Esophagus squamous epithelium (tissue), 5 donors: ENCODE measurements at places on chromosomes 2 and 18.

DNA sequence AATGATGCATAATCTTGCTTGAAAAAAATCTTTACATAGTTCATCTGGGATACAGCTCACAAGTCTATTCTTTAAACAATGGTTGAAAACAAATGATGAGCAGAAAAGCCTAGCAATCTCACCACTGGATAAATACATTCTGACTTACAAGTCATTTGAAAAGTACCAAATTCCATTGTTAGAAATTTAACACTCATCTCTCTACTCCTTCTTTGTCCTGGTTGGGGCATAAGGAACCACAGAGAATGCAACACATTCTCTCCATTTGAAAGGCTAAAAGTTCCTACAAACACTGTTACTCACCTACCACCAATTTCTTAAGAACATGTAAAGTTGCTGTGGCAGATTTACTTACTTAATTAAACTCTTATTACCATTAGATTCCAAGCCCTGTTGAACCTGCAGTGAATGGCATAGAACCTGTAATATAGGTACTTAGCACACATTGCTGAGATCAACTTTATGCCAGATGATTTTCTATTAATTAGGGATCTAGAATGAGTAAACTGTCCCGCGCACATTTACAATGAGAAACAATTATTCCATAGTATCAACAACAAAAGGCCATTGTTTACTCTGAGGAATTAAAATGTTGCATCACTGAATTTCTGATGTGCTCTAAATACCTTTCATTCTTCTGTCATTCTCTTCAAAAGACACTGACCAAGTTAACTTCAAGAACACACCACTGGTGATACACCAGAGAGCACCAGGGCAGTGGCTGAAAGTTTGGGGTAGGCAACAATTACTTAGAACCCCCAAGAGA is 69.6 kb downstream of the CABYR start:
- no peak for DNase-seq
- H3K36me3 ChIP-seq = no peaks in the 10 kb centered on the region
- H3K27me3 ChIP-seq = no peaks in the 10 kb centered on the region
- no peak overlapping the region for H3K4me3 ChIP-seq

GRCh38 chr2:130837175-130837810 is 579 bp downstream of the ARHGEF4 start:
- no peak for DNase-seq
- peak overlapping the region; percentile 84 for H3K27ac ChIP-seq
- H3K27me3 ChIP-seq = peaks cover 58% of the 10 kb centered on the region
- no peaks in the 10 kb centered on the region for H3K36me3 ChIP-seq
- H3K4me3 ChIP-seq = peak overlapping the region; percentile 66

- H3K4me1 ChIP-seq = no peaks in the 10 kb centered on the region
- no peaks in the 10 kb centered on the region for H3K36me3 ChIP-seq
- H3K4me3 ChIP-seq = no peak overlapping the region
- no peaks in the 10 kb centered on the region for H3K27me3 ChIP-seq
Measured at GRCh38 chr2:182406221-182406620, 20.6 kb downstream of the PDE1A start.

DNA sequence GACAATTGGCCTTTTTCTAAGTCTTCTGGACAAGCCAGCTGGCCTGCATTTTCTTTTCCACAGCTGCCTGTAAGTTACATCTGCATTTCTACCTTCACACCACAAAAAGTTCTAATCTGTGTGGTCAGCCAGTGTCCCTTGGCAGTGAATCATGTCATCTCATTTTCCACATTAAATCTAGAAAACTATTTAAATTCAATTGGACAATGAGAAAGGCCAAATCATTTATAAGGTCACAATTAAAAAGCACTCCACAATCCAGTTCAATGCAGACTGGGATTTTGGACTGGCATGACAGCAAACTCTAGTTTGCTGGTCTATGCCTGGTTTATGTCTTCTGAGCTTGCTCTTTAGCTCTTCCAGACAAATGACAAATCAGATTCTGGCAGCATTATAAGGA is 494.2 kb upstream of the SPHKAP start:
- H3K36me3 ChIP-seq = no peaks in the 10 kb centered on the region
- DNase-seq = no peak
- no peak overlapping the region for H3K27ac ChIP-seq

DNA sequence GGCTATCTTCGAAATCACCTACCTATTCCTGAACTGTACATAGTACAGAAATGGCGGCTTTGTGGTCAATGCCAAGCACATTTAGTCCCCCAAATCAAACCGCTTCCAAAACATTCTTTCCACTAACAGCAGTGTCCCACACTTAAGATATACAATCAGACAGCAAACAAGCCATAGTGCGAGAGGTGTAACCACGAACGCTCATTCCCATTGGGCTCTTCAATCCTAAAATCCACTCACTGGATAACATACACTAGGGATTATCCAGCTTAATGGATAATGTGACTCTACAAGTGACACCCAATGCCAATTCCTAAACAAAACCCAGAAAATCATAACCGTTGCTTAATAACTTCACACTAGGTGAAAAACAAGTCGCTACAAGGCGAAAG is 2.0 kb downstream of the XPO1 start:
- H3K27me3 ChIP-seq = no peaks in the 10 kb centered on the region
- H3K27ac ChIP-seq = peak overlapping the region; percentile 100
- no peak for DNase-seq
- H3K4me3 ChIP-seq = peak overlapping the region; percentile 86
- H3K36me3 ChIP-seq = peaks cover 16% of the 10 kb centered on the region

DNA sequence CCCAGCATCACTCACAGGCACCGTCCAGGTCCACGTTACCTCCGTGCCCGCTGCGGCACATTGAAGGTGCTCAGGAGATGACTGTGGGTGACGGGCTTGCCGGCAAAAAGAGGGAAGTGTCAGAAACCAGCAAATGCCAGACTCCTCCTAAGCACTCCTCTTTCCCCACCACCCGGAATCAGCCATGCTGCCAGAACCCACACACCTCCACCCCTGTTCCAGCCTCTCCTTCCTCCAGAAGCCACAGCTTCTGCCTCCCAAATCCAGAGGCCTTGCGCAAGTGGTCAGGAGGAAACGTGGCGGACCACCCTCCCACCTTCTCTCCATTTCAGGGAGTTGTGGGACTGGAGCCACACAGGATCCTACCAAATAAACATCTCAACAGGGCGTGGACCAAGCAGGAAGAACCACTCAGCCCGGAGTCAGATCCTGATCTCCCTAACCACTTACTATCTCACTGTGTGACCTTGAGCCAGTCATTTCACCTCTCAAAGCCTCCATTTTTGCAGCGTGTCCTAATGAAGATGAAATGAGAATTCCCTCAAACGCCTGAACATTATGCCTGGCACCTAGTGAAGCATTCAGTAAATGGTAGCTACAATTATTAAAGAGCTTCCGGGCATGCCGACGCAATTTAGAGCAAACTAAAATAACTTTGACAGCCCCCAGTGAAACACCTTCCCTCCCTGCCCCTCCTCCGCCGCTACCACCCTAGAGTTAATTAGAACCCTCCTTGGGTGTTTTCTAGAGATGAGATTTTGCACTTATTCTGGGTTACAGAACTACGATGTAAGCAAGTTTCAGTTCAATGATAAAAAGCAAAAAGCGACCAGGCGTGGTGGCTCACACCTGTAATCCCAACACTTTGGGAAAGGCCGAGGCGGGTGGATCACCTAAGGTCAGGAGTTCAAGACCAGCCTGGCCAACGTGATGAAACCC is 32.9 kb downstream of the SMAD7 start:
- no peak for DNase-seq
- no peaks in the 10 kb centered on the region for H3K27me3 ChIP-seq
- peaks cover 29% of the 10 kb centered on the region for H3K36me3 ChIP-seq
- H3K27ac ChIP-seq = no peak overlapping the region

DNA sequence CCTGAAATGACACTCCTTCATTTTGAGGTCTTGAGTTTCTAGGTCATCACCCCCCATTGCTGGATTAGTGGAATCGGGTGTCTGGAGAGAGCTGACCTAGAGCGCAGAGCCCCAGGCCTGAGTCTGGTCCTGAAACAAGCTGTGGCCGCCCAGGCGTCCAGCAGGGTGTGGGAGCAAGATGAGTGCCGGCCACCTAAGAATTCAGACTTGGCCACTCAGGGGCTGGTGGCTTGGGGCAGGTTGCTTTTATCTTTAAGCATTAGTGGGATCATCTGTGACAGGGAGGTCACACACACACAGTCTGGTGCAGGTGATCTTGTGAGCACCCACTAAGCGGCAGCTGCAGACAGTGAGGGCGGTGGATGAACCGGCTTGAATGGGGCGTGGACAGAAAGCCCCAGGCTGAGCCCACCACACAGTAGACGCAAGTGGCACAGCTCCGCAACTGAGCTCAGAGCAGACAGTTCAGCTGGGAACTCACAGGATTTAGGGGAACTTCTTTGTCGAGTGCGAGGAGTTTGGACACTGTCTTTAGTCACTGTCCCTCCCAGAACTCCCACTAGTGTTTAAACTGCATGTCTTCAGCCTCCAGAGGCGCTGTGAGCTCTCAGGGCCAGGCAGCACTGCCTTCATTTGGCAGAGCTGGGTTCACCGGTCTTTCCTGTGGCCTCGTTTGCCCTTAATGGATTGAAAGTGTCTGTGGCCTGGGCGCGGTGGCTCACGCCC is 21.5 kb downstream of the ITGB1BP1 start:
- DNase-seq = no peak
- H3K27me3 ChIP-seq = no peaks in the 10 kb centered on the region
- H3K36me3 ChIP-seq = no peaks in the 10 kb centered on the region
- no peak overlapping the region for H3K4me3 ChIP-seq

DNA sequence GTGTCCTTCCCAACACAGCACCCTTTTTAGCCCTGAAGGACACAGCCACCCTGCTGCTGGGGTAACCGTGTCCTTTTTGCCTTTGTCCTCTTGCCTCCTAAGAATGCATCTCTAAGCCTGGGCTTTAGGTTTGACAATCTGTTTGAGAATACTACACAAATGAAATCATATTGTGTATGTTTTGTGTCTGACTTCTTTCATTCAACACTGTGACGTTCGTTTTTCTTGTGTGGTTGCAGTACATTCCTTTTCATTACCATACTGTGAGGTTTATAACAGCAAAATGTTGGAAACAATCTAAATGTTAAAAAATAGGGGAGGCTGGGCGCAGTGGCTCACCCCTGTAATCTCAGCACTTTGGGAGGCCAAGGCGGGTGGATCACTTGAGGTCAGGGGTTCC is 11.2 kb downstream of the ASPRV1 start:
- no peaks in the 10 kb centered on the region for H3K27me3 ChIP-seq
- no peak overlapping the region for H3K27ac ChIP-seq
- no peak overlapping the region for H3K4me3 ChIP-seq
- H3K36me3 ChIP-seq = no peaks in the 10 kb centered on the region
- no peak for DNase-seq

- no peak overlapping the region for H3K27ac ChIP-seq
- H3K4me3 ChIP-seq = no peak overlapping the region
- no peaks in the 10 kb centered on the region for H3K36me3 ChIP-seq
Measured at GRCh38 chr18:44130376-44130942, 550.2 kb upstream of the SETBP1 start.

DNA sequence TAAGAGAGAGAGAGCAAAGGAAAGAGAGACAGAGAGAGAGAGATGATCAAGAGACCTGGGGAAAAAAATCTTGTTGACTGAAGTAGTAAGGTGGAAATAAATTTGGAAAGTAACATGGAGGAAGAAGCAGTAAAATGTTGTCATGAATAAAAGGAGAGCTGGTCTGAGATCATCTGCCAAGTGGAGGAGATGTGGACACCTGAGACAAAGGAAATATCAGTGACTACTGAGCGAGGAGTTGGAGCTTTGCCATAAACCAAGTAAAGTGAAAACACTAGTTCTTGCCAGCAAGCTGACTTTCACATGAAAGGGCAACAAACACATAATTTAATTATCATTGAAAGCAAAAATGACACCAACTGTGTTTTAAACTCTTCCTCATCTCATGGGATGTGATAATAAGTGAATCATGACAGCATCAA is 49.0 kb upstream of the DSG1 start:
- H3K4me3 ChIP-seq = no peak overlapping the region
- no peaks in the 10 kb centered on the region for H3K4me1 ChIP-seq
- H3K27ac ChIP-seq = peak overlapping the region; percentile 42
- H3K27me3 ChIP-seq = no peaks in the 10 kb centered on the region

- no peaks in the 10 kb centered on the region for H3K36me3 ChIP-seq
- no peak overlapping the region for H3K27ac ChIP-seq
- no peaks in the 10 kb centered on the region for H3K27me3 ChIP-seq
- H3K4me3 ChIP-seq = no peak overlapping the region
- DNase-seq = no peak
Measured at GRCh38 chr18:9704233-9705118, 3.6 kb upstream of the RAB31 start.

- H3K4me1 ChIP-seq = peaks cover 9% of the 10 kb centered on the region
- H3K27ac ChIP-seq = no peak overlapping the region
- no peak overlapping the region for H3K4me3 ChIP-seq
- no peaks in the 10 kb centered on the region for H3K27me3 ChIP-seq
Measured at GRCh38 chr2:18309627-18310026, 250.8 kb downstream of the RDH14 start.

GRCh38 chr18:11902522-11903292 is 5.4 kb downstream of the MPPE1 start:
- DNase-seq = no peak
- no peaks in the 10 kb centered on the region for H3K27me3 ChIP-seq
- peaks cover 8% of the 10 kb centered on the region for H3K4me1 ChIP-seq
- no peak overlapping the region for H3K27ac ChIP-seq
- no peaks in the 10 kb centered on the region for H3K36me3 ChIP-seq
- no peak overlapping the region for H3K4me3 ChIP-seq

DNA sequence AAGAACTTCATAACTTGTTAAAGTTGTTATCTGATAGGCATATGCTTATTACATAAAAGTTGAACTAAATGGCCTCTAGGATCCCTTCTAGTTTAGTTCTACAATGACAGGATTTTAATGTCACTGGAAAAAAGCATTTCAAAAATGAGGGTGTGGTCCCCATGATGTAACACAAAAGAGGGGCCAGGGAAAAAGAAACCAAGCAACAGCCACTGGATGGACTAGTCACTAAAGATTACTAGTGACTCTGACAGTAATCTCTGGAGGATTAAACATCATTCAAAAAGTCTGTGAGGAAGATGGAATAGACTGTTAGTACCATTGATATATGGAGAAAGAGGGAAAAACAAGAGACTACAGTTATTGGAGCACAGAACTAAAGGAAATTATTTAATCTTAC is 22.6 kb downstream of the SEPTIN10 start:
- H3K36me3 ChIP-seq = peaks cover 51% of the 10 kb centered on the region
- H3K27me3 ChIP-seq = no peaks in the 10 kb centered on the region
- H3K4me3 ChIP-seq = no peak overlapping the region
- H3K27ac ChIP-seq = peak overlapping the region; percentile 36
- no peak for DNase-seq

- H3K27ac ChIP-seq = no peak within 1 kb of the TSS
- no peak for DNase-seq
- no peaks in the 10 kb centered on the region for H3K4me1 ChIP-seq
- H3K27me3 ChIP-seq = no peaks in the 10 kb centered on the region
Measured at GRCh38 chr2:119523952-119524694, at the start of gene SCTR. TSS of gene SCTR (minus strand) at chr2:119524483. CDS start at chr2:119524226, 257 bp downstream.

- no peaks in the 10 kb centered on the region for H3K27me3 ChIP-seq
- H3K36me3 ChIP-seq = no peaks in the 10 kb centered on the region
- H3K4me3 ChIP-seq = no peak overlapping the region
- no peak for DNase-seq
- H3K4me1 ChIP-seq = no peaks in the 10 kb centered on the region
- no peak overlapping the region for H3K27ac ChIP-seq
Measured at GRCh38 chr18:6504605-6505497, 90.1 kb upstream of the L3MBTL4 start.

- H3K4me3 ChIP-seq = no peak overlapping the region
- no peak for DNase-seq
- H3K27ac ChIP-seq = no peak overlapping the region
- no peaks in the 10 kb centered on the region for H3K36me3 ChIP-seq
Measured at GRCh38 chr18:10858477-10858876, 290.9 kb downstream of the PIEZO2 start.
